ENCODE measurements at places on chromosomes 1 and 21. TPM values are rescaled to one million over a fixed set of nuclear protein-coding genes. Genes with fewer than 3 reads are reported as not detected.

- no peak for DNase-seq
Observed at GRCh38 chr1:206895325-206895724, 1.9 kb upstream of the IL24 start.

GRCh38 chr1:159015440-159015909 is 5.8 kb downstream of the IFI16 start:
- no peak for DNase-seq

The LRRC39 gene
- polyA plus RNA-seq, result 2.4 TPM

- DNase-seq, result no peak
Observed at GRCh38 chr1:44276901-44277300, 63.6 kb downstream of the DMAP1 start.

The CATSPERE gene
- 2.8 TPM for polyA plus RNA-seq

DNA sequence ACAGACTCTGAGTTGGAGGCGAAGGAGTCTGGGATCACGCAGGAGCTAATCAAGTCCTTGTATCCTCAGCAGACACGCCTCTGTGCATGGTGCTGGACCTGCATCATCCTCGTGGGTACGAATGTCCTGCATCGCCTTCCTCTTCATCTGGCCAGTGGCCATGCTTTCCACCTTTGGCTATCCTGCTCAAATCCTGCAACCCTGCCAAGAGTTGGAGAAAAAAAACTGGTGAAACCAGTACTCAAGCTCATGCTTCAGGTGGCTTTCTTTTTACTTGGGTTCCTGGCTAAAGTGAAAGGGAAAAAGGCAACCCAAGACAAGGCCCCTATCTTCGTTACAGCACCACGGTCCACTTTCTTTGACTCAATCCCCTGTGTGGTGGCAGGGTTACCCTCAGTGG is 8.9 kb downstream of the SETSIP start:
- no peak for DNase-seq

DNA sequence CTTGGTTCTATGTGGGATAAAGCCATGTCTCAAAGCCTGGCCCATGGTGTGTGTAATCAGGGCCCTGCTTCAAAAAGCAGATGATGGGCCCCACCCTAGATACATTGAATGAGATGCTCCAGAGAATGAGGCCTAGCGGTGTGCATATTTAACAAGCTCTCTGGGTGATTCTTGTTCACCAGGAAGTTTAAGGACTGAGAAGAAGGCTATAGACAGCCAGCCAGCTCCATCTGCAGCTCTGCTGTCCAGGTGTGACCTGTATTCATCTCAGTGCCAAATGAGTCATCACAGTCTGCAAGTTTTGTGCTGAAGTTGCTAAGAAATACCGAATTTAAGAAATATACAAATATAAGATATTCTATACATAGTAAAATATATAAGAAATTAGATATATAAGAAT is 182.0 kb upstream of the RUNX1 start:
- DNase-seq, result no peak

The MTARC2 gene
- 49.0 TPM for polyA plus RNA-seq

DNA sequence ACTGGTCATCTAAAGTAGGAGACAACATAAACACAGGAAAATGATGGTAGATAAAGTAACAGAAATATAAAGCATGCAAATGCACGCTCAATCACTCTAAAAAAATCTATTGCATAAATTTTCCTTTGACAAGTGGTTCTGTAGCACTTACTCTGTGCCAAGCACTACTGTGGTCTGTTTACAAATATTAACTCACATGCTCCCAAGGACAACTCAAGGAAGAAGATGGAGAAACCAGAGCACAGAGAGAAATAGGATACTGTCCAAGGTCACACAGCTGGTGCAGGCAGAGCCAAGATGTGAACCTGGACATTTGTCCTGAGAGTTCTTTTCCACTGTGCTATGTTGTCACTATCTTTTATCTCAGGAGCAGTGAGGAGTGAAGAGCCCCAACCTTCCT is 105.2 kb downstream of the PAPPA2 start:
- DNase-seq, result no peak

The TXNIP gene
- 417 TPM for polyA plus RNA-seq

DNA sequence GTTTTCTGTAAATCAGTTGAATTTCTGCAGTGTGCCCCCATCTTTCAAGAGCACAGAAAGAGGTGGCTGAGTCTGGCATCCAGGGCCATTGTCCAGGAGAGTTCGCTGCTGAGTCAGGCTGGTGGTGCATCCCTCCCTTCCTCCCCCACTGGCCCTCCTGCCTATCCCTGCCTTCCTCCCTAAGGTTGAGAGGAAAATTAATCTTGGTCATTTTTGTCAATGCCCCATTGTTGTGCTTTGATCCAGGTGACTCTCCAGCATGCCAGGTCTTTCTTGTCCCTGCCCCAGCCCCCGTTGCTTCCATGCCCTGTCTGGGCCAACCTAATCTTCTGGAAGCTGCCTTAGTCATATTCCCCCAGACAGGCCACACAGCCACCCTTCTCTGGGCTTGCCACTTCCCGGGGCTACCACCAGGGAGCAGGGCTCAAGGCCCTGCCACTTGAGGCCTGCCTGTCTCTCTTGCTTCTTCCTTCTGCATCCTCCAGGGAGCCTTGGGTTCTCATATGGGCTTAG is 26.6 kb downstream of the PROK1 start:
- no peak for DNase-seq

The BGLAP gene
- 1.5 TPM for polyA plus RNA-seq

DNA sequence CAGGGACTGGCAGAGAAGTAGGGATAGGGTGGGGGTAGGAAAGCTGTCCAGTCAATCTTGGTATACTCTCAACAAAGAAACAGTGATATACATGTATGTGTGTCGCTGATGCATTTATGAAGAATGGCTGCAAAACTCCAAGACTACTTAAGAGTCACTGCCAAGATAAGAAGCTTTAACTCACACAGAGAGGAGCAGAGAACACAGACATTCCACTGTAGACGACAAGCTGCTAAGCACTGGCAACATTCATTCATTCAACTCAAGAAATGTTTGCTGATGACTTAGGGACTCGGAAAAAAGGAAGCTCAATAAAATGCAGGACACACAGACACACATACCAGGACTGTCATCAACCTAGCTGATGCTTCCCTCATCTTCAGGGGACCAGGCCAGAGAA is 5.5 kb downstream of the CTNNBIP1 start:
- DNase-seq, result no peak

DNA sequence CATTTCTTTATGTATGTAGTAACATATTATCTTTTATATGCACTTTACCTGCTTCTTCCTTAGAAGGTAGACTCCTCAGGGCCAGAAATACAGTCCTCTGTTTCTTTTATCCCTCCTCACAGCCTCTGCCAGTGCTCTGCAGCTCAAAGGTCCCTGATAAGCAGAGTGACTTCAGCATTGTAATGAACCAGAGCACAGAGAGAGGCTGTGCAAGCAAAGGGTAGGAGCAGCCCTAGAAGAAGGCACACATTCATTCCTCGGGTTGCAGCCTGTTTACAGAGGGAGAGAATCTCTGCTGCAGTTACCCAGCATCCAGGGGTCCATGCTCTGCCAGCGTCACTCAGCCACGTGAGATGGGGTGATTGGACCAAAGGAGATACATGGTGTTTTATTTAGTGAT is 101.1 kb downstream of the RHOU start:
- no peak for DNase-seq

The PRAMEF2 gene
- polyA plus RNA-seq, result not detected
